ENCODE measurements at places on chromosomes 16 and 17.

DNA sequence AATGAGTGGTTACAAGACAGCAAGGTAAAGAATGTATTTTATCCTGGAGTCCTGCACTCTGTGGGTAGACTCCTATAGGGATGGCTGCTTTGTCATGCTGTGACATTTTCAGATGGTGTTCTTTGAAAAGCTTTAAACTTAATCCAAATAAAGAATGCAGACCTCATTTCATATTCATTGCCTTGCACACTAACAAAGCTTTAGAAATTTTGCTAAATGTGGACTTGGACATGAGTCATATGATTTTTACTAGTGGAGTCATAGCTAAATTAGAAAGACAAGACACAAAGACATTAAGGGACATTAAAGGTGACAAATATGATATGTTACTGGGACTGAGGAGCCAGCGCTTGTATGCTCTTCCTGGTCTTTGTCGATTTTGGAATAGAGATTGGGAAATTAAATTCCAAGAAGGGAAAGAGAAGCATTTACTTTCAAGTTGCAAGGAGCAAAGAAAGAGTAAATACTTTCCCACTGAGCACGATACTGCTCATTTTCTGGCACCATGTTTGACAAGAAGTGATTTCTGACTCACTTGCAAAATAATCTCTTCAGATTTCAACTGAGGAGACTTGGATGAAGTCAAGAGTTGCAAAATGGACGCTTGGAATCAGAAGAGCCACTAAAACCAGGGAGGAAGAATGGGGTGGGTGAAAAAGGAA lies 152.9 kb upstream of the MYOCD start:
- DNase-seq = no peak

DNA sequence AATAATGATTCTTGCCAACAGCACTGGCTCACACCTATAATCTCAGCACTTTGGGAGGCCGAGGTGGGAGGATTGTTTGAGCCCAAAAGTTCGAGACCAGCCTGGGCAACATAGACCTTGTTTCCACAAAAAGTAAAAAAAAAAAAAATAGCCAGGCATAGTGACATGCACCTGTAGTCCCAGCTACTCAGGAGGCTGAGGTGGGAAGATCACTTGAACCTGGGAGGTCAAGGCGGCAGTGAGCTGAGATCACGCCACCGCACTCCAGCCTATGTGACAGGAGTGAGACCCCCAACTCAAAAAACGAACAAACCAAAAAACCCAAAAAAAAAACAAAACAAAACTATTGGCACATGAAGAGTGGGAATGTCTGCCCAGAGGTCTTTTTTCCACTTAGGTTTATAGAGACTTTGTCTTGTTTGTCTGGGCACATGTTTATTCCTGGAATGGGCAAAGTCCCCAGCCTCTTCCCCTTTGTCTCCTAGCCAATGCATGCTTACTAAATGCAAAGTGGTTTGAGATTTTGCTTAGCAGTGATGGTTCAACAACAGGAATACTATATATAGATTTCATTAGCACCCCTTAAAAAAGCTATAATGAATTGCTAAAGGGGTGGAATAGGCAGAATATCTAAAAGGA lies 25.9 kb downstream of the NMT1 start:
- no peak for DNase-seq

DNA sequence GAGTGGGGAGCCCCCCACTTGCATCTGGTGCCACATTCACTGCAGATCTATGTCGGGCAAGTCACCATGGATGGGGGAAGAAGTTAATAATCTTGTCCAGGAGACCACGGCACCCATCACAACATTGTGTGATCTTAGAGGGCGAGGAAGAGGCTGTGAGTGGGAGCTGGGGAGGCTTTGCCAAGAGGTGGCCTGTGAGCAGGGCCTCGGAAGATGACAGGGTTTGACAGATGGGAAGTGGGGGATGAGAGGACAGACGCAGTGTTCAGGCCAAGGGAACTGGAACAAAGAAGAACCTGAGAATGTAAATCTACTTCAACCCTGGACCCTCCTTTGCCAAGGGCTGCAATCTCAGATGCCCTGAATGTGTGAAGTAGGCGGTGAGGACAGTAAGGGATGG lies 12.4 kb downstream of the ACE start:
- DNase-seq = no peak

DNA sequence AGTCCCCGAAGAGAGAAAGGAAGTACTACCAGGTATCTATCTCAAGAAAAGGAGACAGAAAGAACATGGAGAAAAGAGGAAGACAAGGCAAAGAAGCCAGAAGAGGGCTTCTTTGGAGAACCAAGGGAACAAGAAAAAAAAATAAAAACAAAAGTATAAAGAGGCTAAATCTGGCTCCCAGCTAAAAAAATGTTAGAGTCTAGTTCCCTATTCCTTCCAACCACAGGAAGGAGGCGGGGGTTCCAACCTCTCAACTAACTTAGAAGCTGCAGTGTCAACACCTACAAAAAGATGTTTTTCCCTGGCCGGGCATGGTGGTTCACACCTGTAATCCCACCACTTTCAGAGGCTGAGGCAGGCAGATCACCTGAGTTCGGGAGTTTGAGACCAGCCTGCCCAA lies 13.4 kb downstream of the UTP6 start:
- peak; percentile 19 for DNase-seq

DNA sequence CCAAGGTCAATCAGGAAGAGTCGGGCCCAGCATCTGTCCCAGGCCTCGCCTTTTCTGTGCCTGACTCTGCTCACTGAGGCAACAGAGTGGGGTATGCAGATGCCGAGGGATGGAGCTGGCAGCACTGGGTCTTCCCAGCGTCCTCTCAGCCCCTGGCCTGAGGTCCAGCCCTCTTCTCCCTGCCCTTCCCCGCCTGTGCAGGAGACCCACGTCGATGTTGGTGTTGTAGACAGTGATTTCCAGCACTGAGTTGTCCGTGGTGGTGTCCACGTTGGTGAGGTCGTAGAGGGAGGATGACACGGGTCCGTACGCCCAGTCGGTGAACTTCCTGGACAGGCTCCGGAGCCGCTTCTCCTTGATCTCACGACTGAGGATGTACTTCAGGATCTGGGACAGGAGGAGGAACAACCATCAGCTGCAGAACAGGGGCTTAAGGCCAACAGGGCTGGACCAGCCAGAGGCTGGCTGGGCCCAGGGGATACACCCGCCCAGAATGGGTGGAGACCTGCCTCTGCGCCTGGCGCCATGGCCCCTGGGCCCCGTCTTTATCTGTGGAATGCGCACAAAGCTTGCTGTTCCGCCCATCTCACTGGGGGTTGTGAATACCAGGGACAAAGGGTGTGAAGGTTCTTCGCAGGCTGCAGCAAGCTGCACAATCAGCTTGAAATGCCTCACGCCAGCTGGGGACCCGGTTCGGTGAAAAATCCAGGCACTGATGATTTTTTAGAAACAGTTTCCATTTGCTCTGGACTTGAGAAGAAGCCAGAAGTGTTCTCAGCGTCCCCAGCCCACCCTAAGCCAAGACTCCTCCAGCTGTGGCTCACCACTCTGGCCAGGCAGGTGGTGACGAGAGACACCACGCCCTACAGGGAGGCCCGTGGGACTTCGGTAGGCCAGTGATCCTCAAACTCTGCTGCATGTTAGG lies 27.5 kb downstream of the TRPV3 start:
- DNase-seq = peak; percentile 58

DNA sequence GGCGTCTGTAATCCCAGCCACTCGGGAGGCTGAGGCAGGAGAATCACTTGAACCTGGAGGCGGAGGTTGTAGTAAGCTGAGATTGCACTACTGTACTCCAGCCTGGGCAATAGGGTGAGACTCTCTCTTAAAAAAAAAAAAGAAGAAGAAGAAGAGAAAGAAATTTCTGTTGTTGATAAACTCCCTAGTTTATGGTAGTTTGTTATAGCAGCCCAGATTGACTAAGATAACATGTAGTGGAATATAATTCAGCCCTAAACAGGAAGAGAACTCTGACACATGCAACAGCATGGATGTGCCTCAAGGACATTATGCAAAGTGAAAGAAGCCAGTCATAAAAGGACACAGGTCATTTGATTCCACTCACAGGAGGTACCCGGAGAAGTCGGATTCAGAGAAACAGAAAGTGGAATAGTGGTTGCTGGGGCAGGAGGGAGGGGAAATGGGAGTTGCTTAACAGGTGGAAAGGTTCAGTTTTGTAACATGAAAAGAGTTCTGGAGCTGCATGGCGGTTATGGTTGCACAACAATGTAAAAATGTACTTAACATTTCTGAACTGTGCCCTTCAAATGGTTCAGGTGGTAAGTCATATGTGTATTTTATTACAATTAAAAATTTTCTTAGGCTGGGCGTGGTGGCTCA lies 26.0 kb upstream of the PRM1 start:
- DNase-seq = no peak

DNA sequence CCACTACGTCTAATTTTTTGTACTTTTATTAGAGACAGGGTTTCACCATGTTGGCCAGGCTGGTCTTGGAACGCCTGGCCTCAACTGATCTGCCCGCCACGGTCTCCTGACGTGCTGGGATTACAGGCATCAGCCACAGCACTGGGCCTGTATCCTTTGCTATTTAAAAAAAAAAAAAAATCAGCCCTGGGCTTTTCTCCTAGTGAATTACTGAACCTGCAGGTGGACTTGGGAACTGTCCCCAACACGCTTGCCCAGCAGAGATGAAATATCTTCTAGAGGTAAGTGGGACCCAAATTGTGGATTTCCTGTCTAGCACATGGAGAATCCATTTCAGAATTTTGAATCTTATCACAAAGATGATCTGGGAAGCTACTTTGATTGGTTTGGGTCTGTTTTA lies 14.8 kb downstream of the CNOT1 start:
- no peak for DNase-seq

DNA sequence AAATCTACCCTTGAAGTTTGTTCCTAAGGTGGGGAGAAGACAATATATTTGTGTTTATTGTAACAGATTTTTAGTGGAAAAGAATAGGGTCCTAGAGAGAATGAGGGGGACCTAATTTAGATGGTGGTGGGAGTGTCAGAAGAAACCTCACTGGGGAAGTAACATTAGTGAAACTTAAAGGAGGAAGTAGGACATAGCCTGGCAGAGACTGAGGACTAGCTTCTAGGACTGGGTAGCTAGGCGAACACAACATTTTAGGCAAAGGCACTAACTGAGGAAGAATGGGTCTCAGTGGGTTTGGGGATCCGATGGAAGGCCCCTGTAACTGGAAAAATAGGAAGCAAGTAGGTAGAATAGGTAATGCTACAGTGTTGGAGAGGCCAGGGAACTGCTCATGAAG lies 4.2 kb upstream of the ARL2BP start:
- DNase-seq = no peak

Data from chondrocyte (in vitro differentiated cells).